ENCODE measurements at places on chromosomes 7 and 10. TPM values are rescaled to one million over a fixed set of nuclear protein-coding genes. Genes with fewer than 3 reads are reported as not detected.

C7orf33 gene
- total RNA-seq, result not detected

SYNPO2L gene
- not detected for total RNA-seq

AKAP9 gene
- 26.2 TPM for total RNA-seq

NUDT13 gene
- 0.83 TPM for total RNA-seq

NXPH1 gene
- not detected for total RNA-seq

TCERG1L gene
- not detected for total RNA-seq

DNA sequence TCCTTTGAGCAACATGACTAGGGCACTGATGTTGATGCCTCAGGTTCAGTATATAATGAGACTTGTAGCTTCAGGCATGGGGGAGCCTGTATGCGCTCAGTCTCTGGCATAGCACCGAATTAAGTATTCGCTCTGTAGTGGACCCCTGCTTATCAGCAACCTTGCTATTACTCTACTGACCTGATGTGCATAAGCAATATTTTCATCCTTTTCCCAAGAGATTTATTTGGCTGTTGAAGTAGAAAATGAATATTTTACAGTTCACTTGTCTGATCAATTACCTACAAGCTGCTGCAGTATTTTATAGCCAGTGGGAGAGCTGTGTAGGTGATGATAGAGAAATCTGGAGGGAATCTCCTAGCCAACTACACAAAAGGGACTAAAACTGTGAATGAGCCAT is 781.6 kb upstream of the PHF14 start:
- DNase-seq, result no peak
- H3K27me3 ChIP-seq, result no peaks in the 10 kb centered on the region
- H3K4me1 ChIP-seq, result no peaks in the 10 kb centered on the region
- no peak overlapping the region for H3K27ac ChIP-seq
- no peak overlapping the region for H3K4me3 ChIP-seq

- peaks cover 1% of the 10 kb centered on the region for H3K36me3 ChIP-seq
- no peak overlapping the region for H3K4me3 ChIP-seq
- H3K27me3 ChIP-seq, result no peaks in the 10 kb centered on the region
- no peak overlapping the region for H3K27ac ChIP-seq
Measured at GRCh38 chr7:7103343-7104313, 78.7 kb upstream of the C1GALT1 start.

DNA sequence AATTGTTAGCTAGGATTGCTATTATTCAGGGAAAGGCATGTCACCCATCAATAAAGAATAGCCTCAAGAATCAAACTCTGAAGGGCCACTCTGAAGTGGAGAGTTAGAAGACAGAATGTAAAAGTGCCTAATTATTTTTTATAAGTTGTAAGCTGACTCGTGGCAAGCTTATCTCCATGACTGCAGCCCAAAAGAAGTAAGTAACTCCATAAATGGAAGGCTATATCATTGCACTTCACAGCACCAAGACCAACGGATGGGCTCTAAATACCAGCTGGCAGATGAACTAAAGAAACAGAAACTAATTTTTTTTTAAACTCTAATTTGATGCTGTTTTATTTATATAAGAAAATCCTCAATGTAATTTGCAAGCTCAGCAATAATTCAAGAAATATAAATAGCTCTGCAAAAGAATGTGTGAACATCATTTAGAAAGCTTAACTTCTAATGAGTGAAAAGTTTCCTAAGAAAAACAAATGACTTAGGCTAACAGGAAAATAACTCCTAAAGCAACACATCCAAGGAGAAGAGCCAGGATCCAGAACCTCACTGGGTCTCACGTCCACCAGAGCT is 165.5 kb downstream of the SNX13 start:
- H3K36me3 ChIP-seq, result no peaks in the 10 kb centered on the region
- no peak for DNase-seq
- no peak overlapping the region for H3K4me3 ChIP-seq

DNA sequence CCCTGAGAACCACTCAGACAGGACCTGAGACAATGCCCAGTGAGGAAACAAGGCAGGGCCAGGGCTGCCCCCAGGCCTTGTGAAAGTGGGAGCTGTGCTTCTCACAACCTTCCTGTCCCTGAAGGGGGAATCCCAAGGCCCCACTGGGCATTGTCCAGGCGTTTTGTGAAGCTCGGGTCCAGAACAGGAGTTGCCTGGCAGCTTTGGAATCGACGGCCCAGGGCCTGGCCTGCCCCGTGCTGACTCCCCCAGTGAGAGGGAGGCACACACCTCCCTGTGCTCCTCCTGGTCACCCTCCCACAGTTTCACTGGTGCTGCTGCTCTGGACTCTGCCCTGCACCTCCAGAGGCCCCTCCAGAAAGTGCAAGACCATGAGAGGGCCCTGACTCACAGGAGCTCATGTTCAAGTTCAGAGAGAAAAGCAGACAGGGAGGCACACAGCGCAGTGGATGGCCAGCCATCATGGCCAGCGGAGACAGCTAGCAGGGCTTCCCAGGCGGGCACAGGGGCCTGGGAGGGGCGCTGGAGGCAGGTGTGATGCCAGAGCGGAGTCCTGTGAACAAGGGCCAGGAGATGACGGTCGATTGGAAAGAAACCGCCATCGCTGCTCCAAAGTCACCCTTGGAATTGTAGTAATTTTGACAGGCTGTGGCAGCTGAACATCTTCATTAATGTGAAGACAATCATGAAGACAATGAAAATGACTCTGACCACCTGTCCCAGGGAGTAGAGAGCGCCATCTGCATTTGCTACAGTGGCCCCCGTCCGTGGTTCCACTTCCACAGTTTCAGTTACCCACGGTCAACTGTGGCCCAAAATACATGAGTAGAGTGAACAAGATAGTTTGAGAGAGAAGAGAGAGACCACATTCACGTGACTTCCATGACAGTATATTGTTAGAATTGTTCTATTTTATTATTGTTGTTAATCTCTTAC is 103.7 kb downstream of the MKI67 start:
- no peak overlapping the region for H3K27ac ChIP-seq
- DNase-seq, result no peak
- H3K27me3 ChIP-seq, result no peaks in the 10 kb centered on the region
- H3K4me3 ChIP-seq, result no peak overlapping the region
- no peaks in the 10 kb centered on the region for H3K36me3 ChIP-seq

DNA sequence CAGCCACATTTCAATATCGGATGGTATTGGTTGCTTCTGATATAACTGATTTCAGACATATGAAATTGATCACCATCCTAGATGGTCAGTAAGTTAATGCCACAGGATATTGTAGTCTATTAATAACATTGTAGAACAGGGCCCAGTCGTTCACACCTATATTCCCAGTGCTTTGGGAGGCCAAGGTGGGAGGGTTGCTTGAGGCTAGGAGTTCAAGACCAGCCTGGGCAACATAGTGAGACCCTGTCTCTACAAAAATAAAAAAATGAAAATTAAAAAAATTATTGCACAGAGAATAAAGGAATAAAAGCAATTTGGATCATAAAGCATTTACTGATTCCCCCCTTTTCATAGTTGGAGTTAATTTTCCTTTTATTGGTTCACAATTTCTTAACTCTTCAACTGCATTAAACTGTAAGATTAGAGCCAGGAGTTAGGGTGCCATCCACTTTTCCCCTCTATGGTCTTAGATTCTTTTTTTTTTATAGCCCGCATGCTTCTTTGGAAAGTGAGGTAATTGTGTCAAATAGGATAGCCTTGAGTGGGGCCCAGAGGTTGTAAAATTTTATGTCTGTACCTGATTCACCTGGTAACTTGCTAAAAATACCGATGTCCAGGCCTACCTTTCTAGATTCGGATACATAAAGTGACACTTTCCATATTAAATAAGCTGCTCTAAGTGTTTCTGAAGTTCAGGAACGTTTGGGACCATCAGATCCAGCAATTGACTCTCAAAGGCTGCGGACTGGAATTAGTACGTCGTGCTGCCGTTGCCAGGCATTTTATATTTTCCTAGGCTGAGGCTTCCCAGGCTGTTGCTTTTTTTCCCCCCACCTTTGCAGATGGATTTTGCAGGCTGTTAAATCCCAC is 24.7 kb downstream of the ADK start:
- peak overlapping the region; percentile 90 for H3K4me3 ChIP-seq
- DNase-seq, result no peak
- H3K36me3 ChIP-seq, result no peaks in the 10 kb centered on the region
- H3K27me3 ChIP-seq, result no peaks in the 10 kb centered on the region
- H3K27ac ChIP-seq, result peak overlapping the region; percentile 93
- peaks cover 26% of the 10 kb centered on the region for H3K4me1 ChIP-seq

DNA sequence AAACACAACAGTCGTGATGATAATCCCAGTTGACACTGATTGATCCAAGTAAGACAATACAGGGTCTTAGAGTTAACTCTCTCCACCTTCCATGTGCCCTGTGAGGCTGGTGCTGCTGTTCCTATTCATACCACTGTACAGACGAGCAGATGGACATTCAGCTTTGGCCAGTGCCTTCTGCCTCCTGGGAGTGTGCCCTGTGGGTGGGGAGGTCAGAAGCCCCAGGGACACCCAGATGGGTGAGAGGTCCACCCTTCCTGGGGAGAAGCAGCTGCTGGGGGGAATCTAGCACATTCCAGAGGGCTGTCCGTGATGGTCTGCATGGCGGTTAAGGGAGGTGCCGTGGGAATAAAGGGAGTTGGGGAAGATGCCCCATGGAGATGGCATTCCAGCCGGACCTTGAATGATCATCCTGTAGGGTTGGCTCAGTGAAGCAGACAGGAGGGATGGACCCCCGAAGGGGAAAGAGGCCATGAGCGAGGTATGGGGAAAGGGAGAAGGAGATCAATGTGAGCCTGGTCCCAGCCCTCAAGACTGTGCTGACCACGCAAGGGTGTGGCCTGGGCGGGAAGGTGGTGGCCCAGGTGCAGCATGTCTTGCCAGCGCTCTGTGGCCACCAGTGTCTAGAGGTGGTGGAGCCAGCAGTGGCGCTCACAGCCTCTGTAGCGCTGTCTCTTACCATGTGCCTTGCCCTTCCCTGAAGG is 74.0 kb downstream of the ADCY1 start:
- H3K27ac ChIP-seq, result no peak overlapping the region
- DNase-seq, result no peak
- no peaks in the 10 kb centered on the region for H3K4me1 ChIP-seq
- H3K27me3 ChIP-seq, result no peaks in the 10 kb centered on the region
- no peak overlapping the region for H3K4me3 ChIP-seq

DNA sequence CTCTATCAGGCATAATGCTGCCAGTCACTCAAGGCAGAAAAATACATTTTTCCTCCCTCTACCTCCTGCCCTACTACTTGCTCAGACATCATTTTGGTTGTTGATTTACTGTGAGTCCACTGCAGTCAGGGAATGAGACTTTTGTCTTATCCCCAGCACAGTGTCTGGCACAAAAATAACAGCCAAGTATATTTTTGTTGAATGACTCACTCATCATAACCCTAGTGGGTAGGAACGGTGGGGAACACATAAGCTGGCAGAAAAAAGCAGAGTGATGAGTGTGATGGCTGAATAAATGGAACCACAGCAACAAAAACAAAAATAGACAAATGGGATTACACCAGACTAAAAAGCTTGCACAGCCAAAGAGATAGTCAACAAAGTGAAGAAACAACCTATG is 65.8 kb upstream of the LAMB4 start:
- H3K27me3 ChIP-seq, result no peaks in the 10 kb centered on the region
- no peak overlapping the region for H3K27ac ChIP-seq
- H3K4me1 ChIP-seq, result no peaks in the 10 kb centered on the region
- no peaks in the 10 kb centered on the region for H3K36me3 ChIP-seq
- no peak for DNase-seq

DNA sequence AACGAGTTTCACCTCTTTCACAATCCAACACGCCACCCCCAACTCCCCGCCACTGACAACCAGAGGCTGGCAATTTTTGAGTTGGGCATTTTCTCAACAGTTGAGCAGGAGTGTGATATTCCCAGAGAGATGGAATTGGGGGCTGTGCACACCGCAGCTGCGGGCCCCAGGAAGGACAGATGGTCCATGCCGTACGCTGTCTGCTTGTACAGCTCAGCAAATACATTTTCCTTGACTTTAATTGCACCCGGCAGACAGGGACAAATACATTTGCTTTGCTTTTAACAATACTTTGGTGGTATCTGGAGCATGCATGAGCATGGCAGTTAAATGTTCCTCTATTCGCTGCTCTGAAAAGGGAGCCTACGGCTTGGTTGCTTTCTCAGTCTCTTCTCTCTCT is 354.2 kb upstream of the DPP6 start:
- H3K36me3 ChIP-seq, result no peaks in the 10 kb centered on the region
- no peak overlapping the region for H3K27ac ChIP-seq
- H3K4me3 ChIP-seq, result no peak overlapping the region
- no peak for DNase-seq
- no peaks in the 10 kb centered on the region for H3K27me3 ChIP-seq

- peaks cover 17% of the 10 kb centered on the region for H3K4me1 ChIP-seq
- DNase-seq, result peak; percentile 17
- H3K27ac ChIP-seq, result no peak overlapping the region
- H3K36me3 ChIP-seq, result no peaks in the 10 kb centered on the region
- no peak overlapping the region for H3K4me3 ChIP-seq
Measured at GRCh38 chr7:76364198-76364584, 5.4 kb upstream of the YWHAG start.

DNA sequence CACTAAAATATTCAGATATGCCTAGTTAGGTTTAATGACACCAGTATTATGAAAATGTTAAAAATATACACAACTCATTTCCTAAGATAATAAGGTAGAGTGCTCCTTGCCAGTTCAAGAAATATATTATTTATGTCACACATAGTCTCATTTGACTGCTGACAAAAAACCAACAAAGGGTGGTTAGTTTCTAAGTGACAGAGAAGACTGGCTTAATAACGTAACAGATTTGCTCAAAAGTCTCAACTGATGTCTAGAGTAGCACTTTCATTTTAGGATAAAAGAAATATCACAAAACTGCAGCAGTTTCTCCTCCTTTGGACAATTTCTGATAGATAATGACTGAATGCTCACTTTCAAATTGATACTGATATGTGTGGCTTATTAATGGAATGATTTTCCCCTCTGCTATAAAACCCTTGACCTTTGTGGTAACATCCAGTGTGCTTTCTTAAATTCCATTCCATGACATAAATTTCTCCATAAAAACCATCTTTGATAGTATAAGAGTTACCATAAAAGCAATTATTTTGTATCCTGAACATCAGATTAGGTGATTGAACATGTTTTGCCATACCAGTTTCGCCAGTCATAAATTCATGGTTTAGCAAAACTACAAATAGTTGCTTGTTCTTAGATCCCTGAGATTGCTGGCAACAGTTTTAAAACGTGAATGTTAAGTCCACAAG is 94.2 kb downstream of the NRBF2 start:
- no peaks in the 10 kb centered on the region for H3K27me3 ChIP-seq
- H3K27ac ChIP-seq, result peak overlapping the region; percentile 97
- H3K4me3 ChIP-seq, result no peak overlapping the region
- peaks cover 56% of the 10 kb centered on the region for H3K4me1 ChIP-seq

DNA sequence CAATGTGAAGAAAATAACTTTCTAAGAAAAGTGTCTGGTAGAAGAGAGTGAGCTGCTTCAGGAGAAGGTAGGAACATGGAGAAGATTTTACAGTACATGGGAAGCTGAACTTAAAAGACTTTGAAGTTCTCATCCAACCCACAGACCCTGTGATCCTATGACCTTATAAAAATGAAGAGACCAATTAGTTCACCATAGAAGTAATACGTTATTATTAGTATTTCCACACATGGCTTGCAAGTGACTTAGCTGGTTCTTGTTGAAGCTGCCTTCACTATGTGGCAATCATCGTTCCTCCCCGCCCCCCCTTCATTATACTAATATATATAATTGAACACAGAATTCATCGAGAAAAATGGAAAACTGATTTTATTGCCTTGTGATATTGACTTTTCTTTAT is 129.1 kb downstream of the SND1 start:
- no peaks in the 10 kb centered on the region for H3K27me3 ChIP-seq
- H3K4me1 ChIP-seq, result peaks cover 28% of the 10 kb centered on the region
- H3K36me3 ChIP-seq, result peaks cover 19% of the 10 kb centered on the region
- H3K27ac ChIP-seq, result no peak overlapping the region
- no peak for DNase-seq

All from activated naive CD4-positive, alpha-beta T cell treated with anti-CD3 and anti-CD28 coated beads for 36 hours (primary cell).